ENCODE measurements at places on chromosomes 16 and 17. TPM values are rescaled to one million over a fixed set of nuclear protein-coding genes. Genes with fewer than 3 reads are reported as not detected.
A peak's percentile ranks its signal among the peaks of the same experiment; 100 is the strongest.

The MILR1 gene
- not detected for total RNA-seq

The TSPAN10 gene
- 0.93 TPM for total RNA-seq

- no peaks in the 10 kb centered on the region for H3K4me1 ChIP-seq
- DNase-seq = no peak
- no peaks in the 10 kb centered on the region for H3K36me3 ChIP-seq
- no peaks in the 10 kb centered on the region for H3K27me3 ChIP-seq
Observed at GRCh38 chr16:53600126-53600525, 97.1 kb upstream of the AKTIP start.

GRCh38 chr16:88722784-88723506 lies 16.6 kb downstream of the CTU2 start:
- no peaks in the 10 kb centered on the region for H3K4me1 ChIP-seq
- H3K4me3 ChIP-seq = no peak overlapping the region
- no peaks in the 10 kb centered on the region for H3K36me3 ChIP-seq
- H3K27me3 ChIP-seq = no peaks in the 10 kb centered on the region
- DNase-seq = no peak
- no peak overlapping the region for H3K27ac ChIP-seq

DNA sequence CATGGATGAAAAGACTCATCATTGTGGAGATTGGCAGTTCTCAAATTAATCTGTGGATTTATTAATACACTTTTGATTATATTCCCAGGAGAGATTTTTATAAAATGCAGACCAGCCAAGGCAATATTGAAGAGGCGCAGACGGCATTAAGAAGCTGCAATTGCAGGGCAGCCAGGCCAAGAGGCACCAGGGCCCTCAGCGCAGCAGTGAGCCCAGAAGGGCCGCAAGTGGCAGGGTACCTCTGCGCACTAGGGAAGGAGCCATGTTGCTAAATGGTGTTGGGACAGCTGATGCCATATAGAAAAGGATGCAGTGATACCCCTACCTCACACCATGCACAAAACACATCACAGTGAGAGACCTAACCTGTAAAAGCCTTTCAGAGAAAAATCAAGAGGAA lies 36.6 kb upstream of the CHMP6 start:
- no peak overlapping the region for H3K4me3 ChIP-seq
- H3K27me3 ChIP-seq = no peaks in the 10 kb centered on the region
- no peak overlapping the region for H3K27ac ChIP-seq
- DNase-seq = no peak
- peaks cover 5% of the 10 kb centered on the region for H3K36me3 ChIP-seq

DNA sequence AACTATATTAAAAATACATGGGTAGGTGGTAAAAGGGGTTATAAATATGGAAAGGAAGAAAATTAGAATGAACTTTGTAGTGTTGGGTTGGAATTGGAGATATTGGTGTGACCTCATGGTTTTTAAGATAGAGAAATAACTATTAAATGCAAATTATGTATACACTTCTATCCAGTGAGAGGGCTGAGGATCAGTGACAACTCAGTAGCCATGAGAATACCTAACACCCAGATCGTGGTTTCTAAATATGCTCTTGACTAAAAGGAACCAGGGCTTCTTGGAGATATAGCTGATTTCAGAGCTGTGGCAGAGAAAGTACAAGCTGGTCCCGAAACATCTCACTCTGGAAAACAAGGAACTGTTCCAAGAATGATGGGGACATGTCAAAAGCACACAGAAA lies 44.4 kb downstream of the SLC6A4 start:
- H3K27ac ChIP-seq = no peak overlapping the region
- no peak for DNase-seq
- no peak overlapping the region for H3K4me3 ChIP-seq
- H3K27me3 ChIP-seq = no peaks in the 10 kb centered on the region

DNA sequence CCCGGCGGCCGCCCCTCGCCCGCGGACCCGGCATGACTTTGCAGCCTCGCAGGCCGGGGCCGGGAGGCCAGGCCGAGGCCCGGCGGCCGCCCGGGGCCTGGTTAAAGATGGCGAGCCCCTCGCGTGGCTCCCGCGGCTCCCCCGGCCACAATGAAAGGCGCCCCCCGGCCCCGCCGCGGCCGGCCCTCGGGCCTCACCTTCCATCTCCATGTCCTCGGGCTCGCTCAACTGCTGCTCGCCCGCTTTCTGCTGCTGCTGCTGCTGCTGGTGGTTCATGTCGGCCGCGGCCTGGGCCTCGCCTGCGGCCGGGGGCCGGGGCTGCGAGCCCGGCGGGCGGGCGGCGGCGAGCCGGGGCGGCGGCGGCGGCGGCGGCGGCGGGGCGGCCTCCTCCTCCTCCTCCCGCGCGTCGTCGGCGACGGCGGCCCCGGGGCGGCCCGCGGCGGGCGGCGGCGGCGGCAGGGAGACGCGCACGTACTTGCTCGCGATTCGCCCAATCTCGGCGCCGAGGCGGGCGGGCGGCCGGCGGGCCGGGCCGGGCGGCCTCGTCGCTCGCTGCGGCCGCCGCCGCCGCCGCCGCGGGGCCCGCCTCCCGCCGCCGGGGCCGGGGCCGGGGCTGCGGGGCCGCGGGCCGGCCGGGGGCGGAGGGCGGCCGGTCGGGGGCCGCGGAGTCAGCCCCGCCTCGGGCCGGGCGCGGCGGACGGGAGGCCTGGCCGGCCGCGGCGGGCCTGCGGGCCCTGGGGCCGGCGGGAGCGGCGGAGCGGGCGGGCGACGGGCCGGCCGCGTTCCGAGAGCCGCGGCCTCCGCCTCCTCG lies 491 bp downstream of the USP7 start:
- peaks cover 30% of the 10 kb centered on the region for H3K27me3 ChIP-seq
- peak overlapping the region; percentile 75 for H3K4me3 ChIP-seq
- peaks cover 43% of the 10 kb centered on the region for H3K4me1 ChIP-seq
- peak; percentile 50 for DNase-seq
- H3K27ac ChIP-seq = no peak overlapping the region
- H3K36me3 ChIP-seq = no peaks in the 10 kb centered on the region

DNA sequence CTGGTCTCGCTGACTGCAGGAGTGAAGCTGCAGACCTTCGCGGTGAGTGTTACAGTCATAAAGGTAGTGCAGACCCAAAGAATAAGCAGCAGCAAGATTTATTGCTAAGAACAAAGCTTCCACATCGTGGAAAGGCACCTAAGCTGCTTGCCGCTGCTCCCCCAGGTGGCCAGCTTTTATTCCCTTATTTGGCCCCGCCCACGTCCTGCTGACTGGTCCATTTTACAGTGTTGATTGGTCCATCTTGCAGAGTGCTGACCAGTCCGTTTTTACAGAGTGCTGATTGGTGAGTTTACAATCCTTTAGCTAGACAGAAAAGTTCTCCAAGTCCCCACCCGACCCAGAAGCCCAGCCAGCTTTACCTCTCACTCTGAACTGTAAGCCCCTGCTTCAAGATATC lies 227.8 kb downstream of the ABCC12 start:
- H3K4me3 ChIP-seq = no peak overlapping the region
- no peak overlapping the region for H3K27ac ChIP-seq
- H3K4me1 ChIP-seq = no peaks in the 10 kb centered on the region
- no peak for DNase-seq
- no peaks in the 10 kb centered on the region for H3K36me3 ChIP-seq
- no peaks in the 10 kb centered on the region for H3K27me3 ChIP-seq

- no peaks in the 10 kb centered on the region for H3K4me1 ChIP-seq
- no peaks in the 10 kb centered on the region for H3K36me3 ChIP-seq
- H3K27ac ChIP-seq = no peak overlapping the region
- no peak for DNase-seq
- H3K4me3 ChIP-seq = no peak overlapping the region
Observed at GRCh38 chr16:66668777-66669444, 27.6 kb downstream of the CMTM4 start.

DNA sequence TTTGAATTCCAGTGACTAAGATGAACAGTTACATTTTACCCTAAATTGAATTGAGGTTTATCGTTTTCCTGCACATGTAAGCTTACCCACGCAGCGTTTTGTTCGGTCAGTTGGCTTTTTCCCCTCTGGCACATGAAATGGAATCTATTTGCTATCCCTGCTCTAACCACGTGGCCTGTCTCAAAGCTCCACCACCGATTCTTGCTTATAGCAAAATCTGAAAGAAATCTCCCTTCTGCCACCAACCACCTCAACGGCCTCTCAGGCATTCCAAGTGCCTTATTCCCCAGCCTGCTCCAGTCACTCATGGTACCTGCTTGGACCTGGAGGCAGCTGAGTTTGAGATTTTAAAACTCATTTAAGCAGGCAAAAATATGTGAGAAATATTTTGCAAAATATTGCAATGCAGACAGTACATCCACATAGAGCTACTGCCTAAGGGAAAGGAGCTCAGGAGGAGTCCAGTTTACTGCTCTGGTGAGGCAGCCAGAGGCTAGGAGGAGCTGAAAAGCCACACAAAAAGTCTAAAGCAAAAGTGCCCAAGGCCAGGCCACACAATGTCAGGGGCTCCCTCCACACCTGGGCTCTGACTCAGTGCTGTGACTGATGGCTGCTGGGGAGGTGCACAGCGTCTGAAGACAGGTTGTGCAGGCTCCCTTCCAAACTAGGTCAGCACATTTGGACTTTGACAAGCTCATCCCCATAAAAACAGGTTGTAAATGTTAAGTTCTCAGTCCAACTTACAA lies 26.4 kb downstream of the ARHGAP17 start:
- H3K27ac ChIP-seq = no peak overlapping the region
- H3K36me3 ChIP-seq = no peaks in the 10 kb centered on the region
- peaks cover 10% of the 10 kb centered on the region for H3K4me1 ChIP-seq

All from neural progenitor cell (in vitro differentiated cells).